Activated gamma-delta T cell treated with Interleukin-2 at 50 U/mL for 16 hours (primary cell): ENCODE measurements at places on chromosomes 16 and 17.

- DNase-seq: no peak
Observed at GRCh38 chr17:74243013-74243755, 29.8 kb downstream of the TTYH2 start.

- DNase-seq: no peak
Observed at GRCh38 chr17:1030684-1031532, 34.0 kb downstream of the TIMM22 start.

DNA sequence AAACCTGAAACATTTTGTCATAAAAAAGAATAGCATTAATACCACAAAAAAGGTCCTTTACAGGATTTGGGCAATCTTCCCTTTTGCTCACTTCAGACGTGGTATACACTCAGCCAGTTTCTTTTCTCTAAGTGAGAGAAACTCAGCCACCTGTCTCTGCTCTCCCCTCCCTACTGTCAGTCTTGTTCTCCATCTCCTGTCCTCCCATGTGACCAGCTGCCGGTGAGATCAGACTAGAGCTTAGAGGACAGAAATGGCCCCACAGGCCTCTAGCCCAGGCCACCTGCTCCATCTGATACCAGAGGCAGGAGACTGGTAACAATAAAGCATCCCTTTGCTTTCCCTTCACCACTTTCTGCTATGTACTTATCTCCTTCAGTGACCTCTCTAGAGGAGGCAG, 34.9 kb downstream of the CMC2 start:
- no peak for DNase-seq

GRCh38 chr17:45315648-45316433, 979 bp downstream of the MAP3K14 start:
- no peak for DNase-seq

- no peak for DNase-seq
Observed at GRCh38 chr17:50573866-50574611, 13.5 kb downstream of the CACNA1G start.

GRCh38 chr17:41263212-41263611, 2.0 kb upstream of the KRTAP9-6 start:
- DNase-seq: no peak

DNA sequence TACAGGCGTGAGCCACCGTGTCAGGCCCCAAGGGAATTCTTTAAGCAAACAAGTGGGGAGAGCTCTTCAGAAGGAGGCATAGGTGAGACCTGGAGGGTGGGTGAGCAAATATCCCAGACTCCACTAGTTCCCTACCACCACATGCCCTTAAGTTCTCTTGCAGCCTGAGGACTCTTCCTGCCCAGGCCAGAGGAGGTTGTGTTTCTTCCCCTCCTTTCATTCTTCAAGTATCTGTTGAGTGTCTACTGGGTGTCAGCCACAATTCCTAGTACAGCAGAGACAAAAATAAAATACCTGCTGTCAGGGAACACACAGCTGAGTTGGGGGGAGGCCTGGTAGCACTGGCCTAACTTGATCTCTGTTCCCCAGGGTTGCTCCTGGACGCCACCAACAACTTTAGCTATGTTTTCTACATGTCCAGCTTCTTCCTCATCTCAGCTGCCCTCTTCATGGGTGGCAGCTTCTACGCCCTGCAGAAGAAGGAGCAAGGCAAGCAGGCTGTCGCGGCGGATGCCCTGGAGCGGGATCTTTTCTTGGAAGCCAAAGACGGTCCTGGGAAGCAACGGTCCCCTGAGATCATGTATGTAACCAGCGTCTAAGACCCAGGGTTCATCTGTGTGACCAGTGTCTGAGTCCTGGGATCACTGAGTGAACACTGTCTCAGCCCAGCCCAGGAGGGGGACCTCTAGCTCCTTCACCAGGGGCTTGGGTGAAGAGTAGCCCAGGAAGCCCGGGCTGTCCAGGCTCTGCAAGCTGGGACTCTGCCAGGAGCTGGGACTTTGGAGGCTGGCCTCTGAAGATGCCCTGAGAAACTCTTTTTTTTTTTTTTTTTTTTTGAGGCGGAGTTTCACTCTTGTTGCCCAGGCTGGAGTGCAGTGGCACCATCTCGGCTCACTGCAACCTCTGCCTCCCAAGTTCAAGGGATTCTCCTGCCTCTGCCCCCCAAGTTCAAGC, 5.9 kb upstream of the ARMC7 start:
- no peak for DNase-seq

GRCh38 chr17:79627184-79627765, 16.4 kb upstream of the RBFOX3 start:
- DNase-seq: peak; percentile 0

- no peak for DNase-seq
Observed at GRCh38 chr16:56871172-56871593, 6.2 kb downstream of the SLC12A3 start.

DNA sequence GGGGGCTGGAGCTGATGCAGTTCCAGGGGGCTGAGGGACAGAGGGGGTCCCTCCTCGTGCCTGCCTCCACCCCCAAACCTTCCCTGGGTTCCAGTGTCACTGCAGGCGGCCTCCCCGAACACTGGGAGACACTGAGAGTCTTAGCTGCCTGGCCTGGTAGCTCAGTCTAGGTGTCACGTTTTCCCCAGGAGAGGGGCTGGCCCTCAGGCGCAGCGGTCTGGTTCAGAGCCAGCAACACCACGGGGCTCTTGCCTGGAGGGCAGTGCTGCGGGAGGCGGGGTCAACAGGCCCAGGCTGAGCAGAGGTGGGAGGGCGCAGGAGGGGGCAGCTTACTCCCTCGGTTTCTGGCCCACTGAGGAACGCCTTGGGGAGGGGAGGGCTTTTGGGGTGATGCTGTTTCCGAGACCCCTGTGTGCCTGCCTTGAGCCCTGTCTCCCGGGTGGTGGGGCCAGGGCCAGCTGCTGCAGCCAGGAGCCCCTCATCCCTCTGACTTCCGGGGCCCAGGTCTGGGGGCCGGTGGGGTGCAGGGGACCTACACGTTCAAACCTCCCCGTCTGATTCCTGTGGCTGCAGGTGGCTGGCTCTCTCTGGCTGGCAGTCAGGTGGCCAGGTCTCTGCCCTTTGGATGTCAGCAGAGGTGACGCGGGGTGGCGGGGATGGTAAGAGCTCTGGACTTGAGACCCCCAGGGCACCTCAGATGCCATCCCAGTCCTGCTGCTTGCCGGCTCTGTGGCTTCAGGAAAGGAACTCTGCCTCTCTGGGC, 89.3 kb upstream of the GSE1 start:
- no peak for DNase-seq
